ENCODE measurements at places on chromosomes 6 and 20.

- peaks cover 15% of the 10 kb centered on the region for H3K4me1 ChIP-seq
- H3K4me3 ChIP-seq: no peak overlapping the region
- H3K36me3 ChIP-seq: no peaks in the 10 kb centered on the region
These were observed 21.2 kb downstream of the RAB22A start for GRCh38 chr20:58330687-58331086.

DNA sequence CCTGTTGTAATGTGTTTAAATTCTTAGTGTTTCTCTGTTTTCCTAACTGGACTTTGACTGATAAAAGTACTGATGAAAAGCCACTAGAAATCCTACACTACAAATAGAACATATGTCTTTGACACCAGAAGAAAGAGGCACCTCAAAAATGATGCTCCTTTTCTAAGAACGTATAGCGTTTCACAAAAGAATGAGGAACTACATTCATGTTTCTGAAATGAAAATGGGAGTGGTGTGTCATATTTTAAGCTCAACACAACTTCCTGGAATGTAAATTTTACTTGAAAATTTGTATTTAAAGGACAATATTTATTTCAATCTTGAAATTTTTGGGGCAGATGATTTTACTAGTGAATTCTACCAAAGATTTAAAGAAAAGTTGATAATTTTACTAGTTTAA lies 35.3 kb downstream of the KIAA0408 start:
- H3K27ac ChIP-seq: no peak overlapping the region
- DNase-seq: no peak
- no peak overlapping the region for H3K4me3 ChIP-seq
- H3K27me3 ChIP-seq: no peaks in the 10 kb centered on the region

DNA sequence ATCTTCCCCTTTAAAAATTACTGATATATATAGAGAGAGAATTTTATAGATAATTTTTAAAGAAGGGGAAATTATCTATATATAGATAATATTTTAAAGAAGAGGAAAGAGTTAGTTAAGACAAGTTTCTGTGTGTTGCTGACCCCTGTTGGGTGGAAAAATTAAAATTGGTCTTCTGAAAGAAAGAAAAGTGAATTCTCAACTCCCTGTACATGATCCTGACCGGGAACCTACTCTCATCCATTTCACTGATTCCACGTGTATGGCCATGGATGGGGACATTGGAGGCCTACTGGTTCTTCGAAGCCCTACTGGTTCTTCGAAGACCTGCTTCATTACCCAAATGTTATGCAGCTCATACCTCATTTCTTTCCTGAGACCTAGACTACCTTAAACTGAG lies 53.0 kb upstream of the TCF21 start:
- H3K27me3 ChIP-seq: no peaks in the 10 kb centered on the region
- no peak overlapping the region for H3K27ac ChIP-seq
- no peaks in the 10 kb centered on the region for H3K4me1 ChIP-seq
- H3K36me3 ChIP-seq: no peaks in the 10 kb centered on the region

- no peaks in the 10 kb centered on the region for H3K27me3 ChIP-seq
- no peaks in the 10 kb centered on the region for H3K36me3 ChIP-seq
- no peak overlapping the region for H3K4me3 ChIP-seq
- no peak for DNase-seq
These were observed 263.0 kb downstream of the FOXC1 start for GRCh38 chr6:1872649-1873131.
